ENCODE measurements at places on chromosomes 11 and 22. TPM values are rescaled to one million over a fixed set of nuclear protein-coding genes. Genes with fewer than 3 reads are reported as not detected.

- DNase-seq, result no peak
Measured at GRCh38 chr11:34749666-34750659, 129.1 kb downstream of the EHF start.

DNA sequence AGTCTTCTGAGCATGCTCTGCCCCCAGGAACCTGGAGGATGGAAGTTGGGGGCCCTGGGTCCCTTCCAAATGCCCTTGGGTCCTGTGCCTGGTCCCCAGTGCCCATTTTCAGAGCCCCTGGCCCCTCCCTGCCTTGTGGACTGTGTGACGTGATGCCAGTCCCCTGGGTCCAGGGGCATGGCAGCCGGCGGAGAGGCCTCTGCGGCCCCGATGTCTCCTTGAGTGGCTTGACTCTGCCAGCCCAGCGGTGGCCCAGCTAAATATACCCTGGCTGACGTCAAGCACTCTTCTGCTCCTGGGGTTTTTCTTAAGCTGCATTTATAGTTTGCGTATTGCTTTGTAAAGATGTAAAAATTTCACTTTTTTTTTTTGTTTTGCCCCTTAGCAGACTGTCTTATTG lies 35.2 kb upstream of the PARVG start:
- DNase-seq, result no peak

- DNase-seq, result no peak
Measured at GRCh38 chr11:44752713-44753112, 26.0 kb downstream of the TSPAN18 start.

DNA sequence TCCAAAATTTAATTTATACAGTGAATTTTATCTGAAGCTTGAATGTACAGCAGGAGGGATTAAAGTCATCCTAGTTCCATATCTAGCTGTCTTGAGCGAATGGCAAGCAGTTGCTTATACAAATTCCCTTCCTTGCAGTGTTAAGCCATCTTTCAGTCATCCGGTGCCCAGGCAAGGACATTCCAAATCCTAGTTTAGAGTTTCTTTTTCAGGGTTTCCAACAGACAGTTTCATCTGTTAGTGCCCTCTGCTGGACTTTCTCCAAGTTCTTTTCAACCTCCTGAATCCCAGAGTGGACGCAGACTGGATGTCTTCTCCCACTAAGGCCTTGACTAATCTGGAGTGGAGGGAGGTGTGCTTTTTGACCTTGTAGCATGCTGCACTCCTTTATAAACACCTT lies 45.4 kb downstream of the GRAMD1B start:
- DNase-seq, result no peak

DNA sequence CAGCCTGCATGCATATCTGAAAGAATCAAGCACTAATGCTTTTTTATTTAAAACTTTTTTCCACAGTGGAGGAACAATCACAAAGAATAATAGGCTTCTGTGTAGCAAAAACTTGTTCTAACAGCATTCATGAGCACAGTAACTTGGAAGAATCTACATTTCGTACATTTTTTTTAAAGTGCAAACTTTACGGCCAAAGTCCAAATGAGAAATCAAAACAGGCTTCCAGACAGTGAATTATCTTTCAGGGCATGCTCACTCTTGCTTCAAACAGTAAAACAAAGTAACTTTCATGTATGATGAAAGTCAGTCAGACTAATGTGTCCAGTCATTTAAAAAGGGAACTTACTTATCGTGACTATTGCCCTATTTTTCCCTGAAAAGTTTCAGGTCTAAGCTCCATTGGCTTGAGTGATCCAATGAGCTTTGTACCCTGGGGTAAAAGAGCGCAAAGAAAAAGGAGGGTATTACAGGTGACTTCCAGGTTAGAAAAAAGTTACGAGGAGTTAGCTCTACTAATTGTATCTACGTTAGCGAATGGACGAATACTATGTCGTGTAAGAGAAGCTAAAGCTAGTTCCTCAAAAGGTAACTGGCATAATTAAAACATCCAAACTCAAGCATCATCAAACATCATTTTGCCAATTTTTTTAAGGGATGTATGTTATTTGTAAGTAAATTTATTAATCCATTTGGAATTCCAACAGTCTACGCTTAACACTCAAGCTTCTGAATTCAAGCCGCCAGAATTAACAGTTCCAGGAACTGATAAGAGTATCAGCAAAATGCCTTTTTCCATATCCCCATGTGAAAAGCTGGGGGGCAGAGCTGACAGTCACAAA lies 1.7 kb downstream of the PICALM start:
- DNase-seq, result no peak

DNA sequence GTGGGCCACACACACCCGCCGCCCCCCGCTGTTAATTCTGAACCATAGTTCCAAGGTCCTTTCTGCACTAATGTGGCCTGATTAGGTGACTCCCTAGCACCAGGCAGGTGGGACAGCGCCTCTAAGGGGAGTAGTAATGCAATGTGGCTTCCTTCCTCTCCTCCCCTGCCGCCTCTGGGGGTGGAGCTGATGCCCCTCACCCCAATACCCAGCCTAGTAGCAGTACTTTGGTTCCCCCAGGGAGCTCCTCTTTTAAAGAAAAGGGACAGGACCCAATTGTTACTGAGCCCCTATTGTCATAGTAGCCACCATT lies 14.4 kb downstream of the RTN4RL2 start:
- DNase-seq, result no peak

DNA sequence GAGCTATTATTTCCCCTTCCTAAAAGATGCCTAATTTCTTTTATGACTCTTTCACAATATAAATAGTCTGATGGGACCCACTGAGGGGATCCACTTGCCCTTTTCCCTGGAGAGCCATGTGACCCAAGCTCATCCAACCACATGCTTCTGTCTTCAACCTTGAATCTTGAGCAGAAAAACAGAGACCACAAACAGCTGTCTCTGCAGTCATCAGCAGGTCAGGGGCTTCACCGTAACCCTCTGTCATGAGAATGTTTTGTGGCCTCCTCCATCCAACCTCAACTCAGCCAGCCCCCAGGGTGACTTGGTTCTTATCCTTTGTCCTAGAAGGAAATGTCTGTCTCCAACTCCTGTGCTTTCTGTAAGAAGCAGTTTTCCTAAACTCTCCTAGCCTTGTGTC lies 129.6 kb upstream of the POU2AF2 start:
- DNase-seq, result no peak

GRCh38 chr11:35146711-35147110 lies 7.7 kb downstream of the CD44 start:
- DNase-seq, result no peak

The ASPHD2 gene
- 15.9 TPM for total RNA-seq

The GSTT2 gene
- total RNA-seq, result not detected
